Caco-2 (cell line): ENCODE measurements at places on chromosomes 11 and 22. TPM values are rescaled to one million over a fixed set of nuclear protein-coding genes. Genes with fewer than 3 reads are reported as not detected.

DNA sequence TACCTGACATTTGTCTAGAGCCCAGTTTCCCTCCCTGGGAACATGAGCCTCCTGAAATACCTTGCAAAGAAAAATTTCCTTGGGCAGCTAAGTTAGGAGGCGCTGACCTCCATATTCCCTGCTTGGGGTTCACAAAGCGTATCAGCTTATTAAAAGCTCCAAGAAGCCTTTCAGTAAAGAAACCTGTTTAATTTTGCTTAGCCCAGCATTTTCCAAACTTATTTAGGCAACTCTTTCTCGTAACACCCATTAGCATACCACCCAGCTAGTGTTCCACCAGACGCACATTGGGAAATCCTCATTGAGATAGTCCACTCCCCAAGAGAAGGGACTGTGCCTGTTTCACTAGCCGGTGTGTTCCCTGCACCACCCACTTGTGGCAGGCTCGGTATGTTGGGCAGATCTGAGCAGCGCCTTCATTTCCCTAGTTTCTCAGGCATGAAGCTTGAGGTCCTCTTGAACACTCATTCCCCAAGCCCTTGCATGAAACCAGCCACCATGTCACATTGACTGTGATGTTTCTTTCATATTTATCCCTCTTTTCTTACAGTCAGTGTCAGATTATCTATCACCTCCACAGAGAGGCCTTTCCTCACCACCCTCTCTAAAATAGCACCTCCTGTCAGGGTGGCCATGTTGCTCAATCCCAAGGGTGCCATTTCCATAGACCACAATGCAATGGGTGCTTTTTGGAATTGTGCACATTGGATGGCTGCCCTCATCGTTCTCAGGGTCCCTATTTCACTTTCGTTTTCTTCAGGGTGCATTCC is 12.5 kb upstream of the ELF5 start:
- DNase-seq, result no peak

The OR2AT4 gene
- not detected in 2 replicates for total RNA-seq

The MRTFA gene
- 38.7 and 44.8 TPM in 2 replicates for total RNA-seq

- peak; percentile 57 for DNase-seq
Observed at GRCh38 chr11:67050139-67050538, 6.5 kb upstream of the RHOD start.

The SEC14L2 gene
- 9.4 and 11.0 TPM in 2 replicates for total RNA-seq

GRCh38 chr11:114084414-114084813 is 24.9 kb downstream of the ZBTB16 start:
- no peak for DNase-seq

- no peak for DNase-seq
Observed at GRCh38 chr11:93123351-93123898, 74.4 kb downstream of the SLC36A4 start.

The HORMAD2 gene
- total RNA-seq, result 2.4 and 3.1 TPM in 2 replicates

The P2RY2 gene
- total RNA-seq, result 10.4 and 11.4 TPM in 2 replicates

GRCh38 chr11:120925944-120926343 is 98.0 kb upstream of the TBCEL start:
- no peak for DNase-seq

GRCh38 chr11:134069426-134070341 is 812 bp downstream of the JAM3 start:
- no peak for DNase-seq

GRCh38 chr11:11467312-11467711 is 114.3 kb upstream of the CSNK2A3 start:
- DNase-seq, result no peak

DNA sequence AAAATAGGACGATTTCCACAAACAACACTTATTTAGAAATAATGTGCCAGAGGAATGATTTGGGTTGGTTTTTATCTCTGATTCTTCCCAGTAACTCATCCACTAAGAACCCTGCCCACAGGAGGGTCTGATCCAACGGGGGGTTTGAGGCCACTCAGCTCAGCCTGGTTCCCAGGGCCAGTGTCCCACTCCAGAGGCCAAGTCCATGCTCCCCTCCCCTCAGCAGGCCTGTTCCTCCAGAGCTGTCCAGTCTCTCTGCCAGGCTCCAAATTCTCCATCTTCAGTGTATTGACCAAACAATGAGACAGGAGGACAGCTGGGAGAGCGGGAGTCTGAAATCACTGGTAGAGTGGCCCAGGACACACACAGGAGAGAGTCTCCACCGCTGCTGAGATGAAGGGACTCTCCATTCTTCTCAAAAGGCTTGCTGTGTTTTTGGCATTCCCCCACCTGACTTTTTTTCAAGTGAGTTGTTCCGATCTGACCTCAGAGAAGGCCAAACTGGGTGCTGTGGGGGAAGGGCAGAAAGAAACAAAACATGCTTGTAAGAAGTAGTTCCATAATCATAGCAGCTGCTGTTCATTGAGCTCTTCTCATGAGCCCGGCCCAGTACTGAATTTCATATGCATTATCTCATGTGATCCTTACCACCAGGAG is 17.6 kb upstream of the SCN2B start:
- no peak for DNase-seq

- no peak for DNase-seq
Observed at GRCh38 chr22:31124290-31124689, 1.5 kb downstream of the INPP5J start.
